ENCODE measurements at places on chromosomes 6 and 20.

GRCh38 chr6:15246666-15247499 is 1.0 kb downstream of the JARID2 start:
- no peak for DNase-seq

DNA sequence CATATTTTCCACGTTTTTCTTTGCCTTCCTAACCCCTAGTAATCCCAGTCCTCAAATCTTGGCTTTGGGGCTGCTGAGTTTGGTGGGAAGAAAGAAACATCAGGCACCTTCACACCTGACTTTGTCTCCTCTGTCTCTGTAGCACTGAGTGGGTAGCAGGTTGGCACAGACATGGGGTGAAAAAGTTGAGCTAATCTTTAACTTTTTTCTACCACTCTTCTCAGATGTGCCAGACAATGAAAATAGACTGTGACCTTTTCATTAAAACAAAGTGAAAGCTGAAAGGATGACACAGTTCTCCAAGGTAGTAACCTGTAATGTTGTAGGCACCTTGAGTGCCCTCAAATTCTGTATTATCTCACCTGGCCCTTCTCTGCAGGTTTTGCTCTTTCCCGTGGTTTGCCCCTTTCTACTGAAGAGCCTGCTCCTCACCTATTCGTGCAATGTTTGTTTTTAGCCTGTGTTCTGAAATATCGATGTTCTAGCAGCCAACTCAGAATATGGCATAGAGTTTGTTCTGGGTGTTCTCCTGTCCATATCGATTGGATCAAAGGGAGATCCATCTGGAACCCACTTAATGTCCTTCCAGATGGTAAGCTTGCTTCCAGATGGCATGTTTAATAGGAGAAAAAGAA is 57.8 kb upstream of the ATXN1 start:
- DNase-seq, result no peak

DNA sequence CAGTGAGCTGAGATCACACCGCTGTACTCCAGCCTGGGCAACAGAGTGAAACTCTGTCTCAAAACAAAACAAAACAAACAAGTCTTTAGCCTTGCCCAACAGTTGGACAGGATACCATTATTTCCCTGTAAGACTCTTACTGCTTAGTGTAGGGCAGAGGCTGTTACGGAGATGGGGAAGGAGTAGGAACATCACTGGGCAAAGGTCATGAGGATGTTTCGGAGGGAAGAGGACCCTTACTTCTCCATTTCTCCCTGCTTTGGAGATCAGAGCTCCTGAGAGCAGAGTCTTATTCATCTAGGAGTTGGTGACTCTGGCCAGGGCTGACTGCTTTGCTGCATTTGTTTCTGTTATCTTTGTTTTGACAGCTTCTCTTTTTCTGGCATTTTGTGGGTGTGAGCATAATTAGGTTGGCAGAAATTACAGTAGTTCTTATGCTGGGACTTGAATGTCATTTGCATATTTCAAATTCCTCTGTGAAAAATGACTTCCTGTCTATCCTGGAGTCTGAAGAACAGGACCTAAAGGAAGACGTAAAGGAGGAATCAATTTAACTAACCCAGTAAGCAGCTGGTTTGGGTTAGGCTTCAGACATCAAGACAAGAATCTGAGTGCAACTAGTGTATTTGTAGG is 89.0 kb downstream of the CDS2 start:
- no peak for DNase-seq

- no peak for DNase-seq
Measured at GRCh38 chr6:149060985-149061760, 256.3 kb upstream of the TAB2 start.

DNA sequence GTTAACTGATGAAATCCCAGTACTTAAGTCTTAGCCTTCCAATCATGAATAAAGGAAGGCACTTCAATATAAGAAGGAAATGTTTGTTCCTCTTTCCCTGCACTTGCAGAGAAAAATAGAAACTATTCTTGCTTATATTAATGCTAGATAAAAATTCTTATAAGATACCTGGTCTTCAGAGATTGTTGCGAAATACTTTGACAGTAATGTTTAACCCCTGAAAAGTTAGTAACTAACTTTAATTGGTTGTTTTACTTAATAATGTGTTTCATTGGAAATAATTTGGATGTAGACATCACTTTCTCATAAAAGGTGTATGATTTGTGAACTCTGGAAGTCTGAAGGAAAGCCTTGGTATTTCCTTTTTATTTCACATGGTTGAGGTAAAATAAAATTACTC is 294.2 kb upstream of the SYNCRIP start:
- no peak for DNase-seq

DNA sequence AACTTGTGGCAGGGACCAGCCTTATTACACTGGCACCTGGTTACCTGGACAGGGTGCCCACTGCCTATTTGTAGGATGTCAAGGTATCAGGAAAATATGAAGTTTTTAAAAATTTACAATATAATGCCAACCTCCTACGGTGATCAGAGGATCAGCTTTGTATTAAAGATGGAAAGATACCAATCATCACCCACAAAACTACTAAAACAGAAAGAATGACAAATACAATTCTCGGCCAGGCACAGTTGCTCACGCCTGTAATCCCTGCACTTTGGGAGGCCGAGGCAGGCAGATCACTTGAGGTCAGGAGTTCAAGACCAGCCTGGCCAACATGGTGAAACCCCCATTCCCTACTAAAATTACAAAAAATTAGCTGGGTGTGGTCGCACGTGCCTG is 18.4 kb upstream of the PRND start:
- DNase-seq, result no peak

Measured in stimulated activated CD4-positive, alpha-beta T cell treated with anti-CD3 and anti-CD28 coated beads, Interleukin-2, amount 100 ng/mL, for 48 hours (primary cell).